CD4-positive, alpha-beta T cell treated with Interferon alpha-2 for 1 hour (primary cell): ENCODE measurements at places on chromosomes 4 and X.
A peak's percentile ranks its signal among the peaks of the same experiment; 100 is the strongest.

GRCh38 chr4:30028826-30029225 lies 691.3 kb upstream of the PCDH7 start:
- no peak for DNase-seq

GRCh38 chrX:123013141-123013540 lies 170.9 kb upstream of the GRIA3 start:
- no peak for DNase-seq

DNA sequence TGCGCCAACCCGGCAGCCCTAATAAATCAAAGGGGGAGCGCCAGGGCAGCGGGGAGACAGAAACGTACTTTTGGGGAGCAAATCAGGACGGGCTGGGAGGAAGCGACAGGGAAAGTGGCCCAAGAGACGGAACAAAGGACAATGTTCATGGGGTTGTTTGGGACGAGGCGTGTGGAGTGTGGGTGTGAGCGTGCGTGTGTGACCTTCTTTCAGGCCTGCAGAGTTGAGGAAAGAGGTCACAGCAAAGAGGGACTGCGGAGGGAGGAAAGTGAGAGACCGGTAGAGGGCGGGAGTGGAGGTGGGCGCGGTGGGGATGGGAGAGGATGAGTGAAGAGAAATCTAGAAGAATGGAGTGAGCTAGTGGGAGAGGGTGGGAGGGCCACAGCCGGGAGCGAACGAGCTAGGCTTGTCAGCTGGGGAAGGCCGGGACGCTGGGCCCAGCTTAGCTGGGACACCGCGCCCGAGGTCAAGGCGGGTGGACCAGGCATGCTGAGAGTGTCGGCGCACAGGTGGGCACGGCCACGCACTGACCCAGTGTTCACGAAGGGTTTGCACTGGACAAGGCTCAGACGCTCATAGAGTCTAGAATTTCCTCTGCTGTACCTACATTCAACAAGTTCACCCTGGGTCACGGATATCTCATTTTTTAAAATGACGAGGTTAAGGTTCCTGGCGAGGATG lies 14.7 kb upstream of the PITX2 start:
- no peak for DNase-seq

- no peak for DNase-seq
These were observed 406.7 kb upstream of the SPANXN1 start for GRCh38 chrX:144840616-144841015.

GRCh38 chr4:73237044-73237443 lies 21.6 kb downstream of the ANKRD17 start:
- DNase-seq, result no peak

GRCh38 chr4:78058591-78059523 lies 1.7 kb downstream of the FRAS1 start:
- DNase-seq, result no peak

GRCh38 chr4:98261405-98262291 lies 464 bp downstream of the RAP1GDS1 start:
- peak; percentile 3 for DNase-seq

DNA sequence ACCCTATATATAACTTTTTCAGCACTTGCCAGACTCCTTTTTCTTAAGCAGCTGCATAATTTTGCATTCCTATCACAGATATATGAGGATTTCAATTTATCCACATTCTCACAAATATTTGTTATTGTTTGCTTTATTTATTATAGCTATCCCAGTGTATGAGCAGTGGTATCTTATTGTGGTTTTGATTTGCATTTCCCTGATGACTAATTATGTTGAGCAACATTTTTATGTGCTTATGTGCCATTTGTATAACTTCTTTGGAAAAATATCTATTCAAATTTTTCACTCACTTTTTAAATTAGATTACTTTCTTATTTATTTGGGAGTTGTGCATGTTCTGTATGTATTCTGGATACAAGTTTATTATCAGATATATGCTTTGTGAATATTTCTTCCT lies 361.9 kb downstream of the KCTD8 start:
- DNase-seq, result no peak

GRCh38 chrX:84873176-84873575 lies 130.5 kb upstream of the APOOL start:
- no peak for DNase-seq

- no peak for DNase-seq
These were observed 284.7 kb upstream of the FTHL17 start for GRCh38 chrX:31356275-31357212.
